ELF-1 (cell line): ENCODE measurements at places on chromosomes 3 and 15.

GRCh38 chr3:29764041-29764440 is 483.2 kb downstream of the RBMS3 start:
- DNase-seq, result no peak

DNA sequence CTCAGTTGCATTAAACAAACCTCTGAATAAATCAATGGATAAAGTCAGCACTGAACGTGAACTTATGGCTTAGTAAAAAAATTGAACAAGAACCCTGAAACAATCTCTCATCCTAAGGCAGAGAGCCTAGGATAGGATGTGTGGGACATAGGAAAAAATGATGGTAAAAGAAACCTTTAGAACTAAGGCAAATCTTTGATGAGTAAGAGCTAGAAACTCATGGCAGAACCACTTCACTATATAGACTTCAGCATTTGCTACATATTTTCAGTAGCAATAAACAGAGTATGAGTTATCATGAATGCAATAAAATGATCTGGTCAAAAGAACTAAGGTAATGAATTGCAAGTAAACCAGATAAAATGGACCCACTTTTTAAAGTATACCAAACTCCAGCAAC is 725.8 kb upstream of the DPPA4 start:
- no peak for DNase-seq

DNA sequence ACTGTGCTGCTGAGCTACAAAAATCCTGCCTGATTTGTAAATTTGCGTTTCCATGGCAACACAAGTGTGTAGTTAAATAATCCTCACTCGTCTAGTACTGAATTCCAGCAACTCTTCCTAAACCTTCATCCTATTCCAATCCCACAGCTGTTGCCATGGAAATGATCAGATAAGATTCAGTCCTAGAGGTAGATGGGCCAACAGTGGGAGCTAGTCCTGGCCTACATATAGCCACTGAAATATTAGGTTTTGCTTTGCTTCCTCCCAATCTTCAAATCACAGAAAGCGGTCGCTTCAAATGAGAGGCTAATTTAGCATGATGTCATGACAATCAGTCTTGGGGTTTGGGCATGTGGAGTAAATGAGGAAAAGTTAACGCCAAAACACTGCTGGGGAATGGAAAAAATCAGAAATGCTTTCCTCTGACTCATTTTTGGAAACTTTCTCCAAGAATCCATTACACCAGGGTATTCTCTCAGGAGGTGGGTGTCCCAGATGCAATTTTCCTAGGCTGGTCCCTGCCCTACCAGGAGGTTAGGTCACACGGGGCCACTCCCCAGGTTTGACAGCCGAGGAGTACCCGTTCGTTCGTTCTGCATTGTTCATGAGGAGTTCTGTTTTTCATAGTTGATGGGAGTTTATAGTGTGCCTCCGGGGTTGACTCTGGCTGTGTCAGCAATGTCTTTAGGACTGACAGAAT is 159.2 kb upstream of the SLCO3A1 start:
- DNase-seq, result no peak

- no peak for DNase-seq
Observed at GRCh38 chr3:125359700-125360099, 15.4 kb downstream of the ZNF148 start.

GRCh38 chr3:142896201-142896755 is 7.4 kb upstream of the PCOLCE2 start:
- DNase-seq, result no peak

- peak; percentile 51 for DNase-seq
Observed at GRCh38 chr3:173529062-173529711, 131.6 kb downstream of the NLGN1 start.

- no peak for DNase-seq
Observed at GRCh38 chr3:81554801-81555200, 206.6 kb downstream of the GBE1 start.

DNA sequence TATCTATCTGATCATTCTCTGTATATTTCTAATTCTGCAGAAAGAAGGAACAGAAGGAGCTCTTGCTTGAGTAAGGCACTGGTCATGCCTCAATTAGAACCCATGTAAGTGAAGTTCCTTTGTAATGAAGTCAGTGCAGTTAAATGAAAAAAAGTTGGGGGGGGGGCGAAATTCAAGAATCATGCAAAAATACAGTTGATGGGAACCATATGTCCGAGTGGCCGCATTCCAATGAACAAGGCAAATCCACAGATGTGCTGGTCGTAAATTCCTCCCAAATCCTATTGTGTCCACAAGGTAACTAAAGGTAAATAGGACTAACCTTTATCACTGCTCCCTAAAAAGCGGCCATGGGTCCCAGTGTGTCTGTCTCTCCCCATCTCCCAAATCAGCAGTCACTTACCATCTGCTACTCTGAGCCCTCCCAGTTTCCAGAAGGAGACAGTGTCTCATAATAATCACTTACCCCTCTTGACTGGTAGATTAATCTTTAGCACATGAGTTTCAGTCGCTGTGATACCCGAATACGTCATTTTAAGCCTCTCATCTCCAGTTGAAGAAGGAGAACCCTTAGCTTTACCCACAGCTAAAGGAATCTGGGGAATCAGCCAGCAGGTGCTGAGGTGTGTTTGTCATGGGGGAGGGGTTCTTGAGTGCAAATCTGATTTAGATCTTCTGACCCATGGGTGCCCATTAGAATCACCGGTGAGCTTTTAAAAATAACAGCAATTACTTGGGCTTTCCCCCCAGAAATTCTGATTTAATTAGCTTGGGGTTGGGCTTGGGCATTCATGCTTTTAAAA is 56.3 kb upstream of the EPHB3 start:
- DNase-seq, result no peak

DNA sequence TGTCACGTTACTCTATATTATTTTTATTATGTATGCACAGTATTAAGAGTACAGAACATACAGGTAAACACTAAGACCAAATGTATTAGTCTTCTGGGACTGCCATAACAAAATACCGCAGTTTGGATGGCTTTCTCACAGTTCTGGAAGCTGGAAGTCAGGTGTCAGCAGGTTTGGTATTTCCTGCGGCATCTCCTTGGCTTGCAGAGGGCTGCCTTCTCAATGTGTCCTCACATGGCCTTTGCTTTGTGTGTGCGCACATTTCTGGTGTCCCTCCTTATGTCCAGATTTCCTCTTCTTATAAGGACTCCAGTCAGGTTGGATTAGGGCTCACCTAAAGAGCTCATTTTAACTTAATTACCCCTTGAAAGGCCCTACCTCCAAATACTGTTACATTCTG is 53.8 kb upstream of the CPOX start:
- no peak for DNase-seq

DNA sequence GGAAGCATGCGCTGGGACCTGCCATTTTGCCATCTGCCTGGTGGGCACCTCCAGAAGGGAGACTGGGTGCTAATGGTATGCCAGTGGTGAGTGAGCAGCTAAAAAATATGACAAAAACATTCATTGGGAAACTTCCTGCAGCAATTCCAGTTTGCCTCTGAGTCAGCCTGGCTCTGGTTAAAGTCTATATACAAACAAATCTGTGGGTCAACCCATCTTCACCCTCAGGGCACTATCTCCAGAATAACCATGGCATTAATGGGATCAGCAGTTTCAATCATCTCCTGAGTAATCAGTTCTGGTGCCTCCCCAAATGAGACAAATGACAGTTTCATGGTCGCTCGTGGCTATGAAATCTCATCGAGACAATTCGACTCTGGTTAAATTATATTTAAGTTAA is 21.5 kb downstream of the FRMD4B start:
- no peak for DNase-seq

DNA sequence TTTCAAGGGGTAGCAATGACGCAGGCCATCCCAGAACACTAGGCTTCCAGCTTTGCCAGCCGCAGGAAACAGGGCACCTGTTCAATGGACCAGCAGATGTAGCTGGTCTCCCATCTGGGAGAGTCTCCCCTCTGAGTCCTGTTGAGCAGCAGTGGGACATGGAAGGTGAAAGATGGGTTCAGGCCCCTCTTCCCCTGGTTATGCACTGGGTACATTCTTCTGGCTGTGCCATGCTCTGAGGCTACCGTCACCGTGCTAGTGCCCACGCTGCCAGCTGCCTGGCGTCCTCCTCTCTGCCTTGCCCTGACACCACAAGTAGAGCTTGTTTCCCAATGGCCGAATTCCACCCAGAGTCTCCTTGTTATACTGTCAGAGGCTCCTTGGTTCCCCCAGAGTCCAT is 63.1 kb downstream of the TLE3 start:
- DNase-seq, result no peak

GRCh38 chr3:23713641-23714040 is 92.1 kb upstream of the UBE2E1 start:
- DNase-seq, result no peak

- no peak for DNase-seq
Observed at GRCh38 chr3:45590822-45591546, 3.6 kb upstream of the LIMD1 start.

GRCh38 chr15:65806397-65806796 is 14.3 kb upstream of the DENND4A start:
- no peak for DNase-seq

DNA sequence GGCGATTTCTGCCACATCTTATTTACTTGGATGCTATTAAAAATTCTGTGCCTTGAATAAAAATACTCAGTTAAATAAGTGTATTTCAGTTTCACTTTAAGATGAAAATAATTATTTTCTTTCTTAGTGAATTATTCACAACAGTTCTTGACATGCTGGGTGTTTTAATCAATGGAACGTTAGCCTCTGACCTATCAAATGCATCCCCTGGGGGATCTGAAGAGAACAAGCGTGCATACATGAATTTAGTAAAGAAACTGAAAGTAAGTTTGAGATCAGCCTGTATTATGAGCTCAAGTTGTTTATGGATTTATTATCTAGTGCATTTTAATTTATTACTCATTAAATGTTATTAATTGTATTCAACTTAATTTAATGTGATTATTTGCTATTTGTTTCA is 597 bp downstream of the P2RY12 start:
- no peak for DNase-seq

DNA sequence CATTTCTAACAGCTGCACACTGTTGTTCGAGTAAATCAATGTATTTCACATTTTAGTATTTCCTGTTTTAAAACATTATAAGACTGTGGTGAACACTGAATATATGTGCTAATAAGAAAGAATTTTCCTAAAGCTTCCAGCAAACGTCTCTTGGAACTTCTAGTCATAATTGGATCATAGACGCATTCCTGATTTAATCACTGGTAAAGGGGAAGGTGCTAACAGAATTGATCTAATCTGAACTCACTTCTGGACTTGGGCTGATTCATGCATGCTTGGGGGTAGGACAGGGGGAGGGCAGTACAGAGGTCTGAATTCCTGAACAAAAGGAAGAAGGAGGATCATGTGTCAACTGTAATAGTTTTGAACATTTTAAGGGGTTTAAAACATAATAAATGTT is 7.3 kb upstream of the LEKR1 start:
- DNase-seq, result no peak

GRCh38 chr3:34073961-34074360 is 275.5 kb downstream of the PDCD6IP start:
- no peak for DNase-seq

GRCh38 chr3:76815561-76815960 is 224.3 kb upstream of the ROBO2 start:
- DNase-seq, result no peak
